ENCODE measurements at places on chromosomes 7 and 10. TPM values are rescaled to one million over a fixed set of nuclear protein-coding genes. Genes with fewer than 3 reads are reported as not detected.

Gene FAM131B
- total RNA-seq, result 28.8 TPM

Gene CLRN3
- total RNA-seq, result not detected

Gene WEE2
- 0.16 TPM for total RNA-seq

Gene RASA4B
- total RNA-seq, result 1.5 TPM

Gene PKD2L1
- total RNA-seq, result not detected

Gene CDK1
- total RNA-seq, result 168 TPM

Gene NRCAM
- 6.8 TPM for total RNA-seq

Gene NEUROD6
- total RNA-seq, result not detected

Gene TSPAN14
- total RNA-seq, result 31.8 TPM

Gene R3HCC1L
- total RNA-seq, result 15.8 TPM

Gene RHOBTB1
- 24.8 TPM for total RNA-seq

Gene PDE1C
- total RNA-seq, result 0.74 TPM

Gene ENO4
- 0.24 TPM for total RNA-seq

Gene SPDYE2B
- total RNA-seq, result not detected

Gene CAMK2B
- not detected for total RNA-seq

Gene SLC18A3
- 0.12 TPM for total RNA-seq

Gene RADIL
- 9.8 TPM for total RNA-seq

Gene OR13A1
- not detected for total RNA-seq

Gene PRKAR2B
- 53.6 TPM for total RNA-seq

Gene UTF1
- 12.2 TPM for total RNA-seq

Gene DYDC2
- total RNA-seq, result 8.1 TPM

Gene CALML3
- not detected for total RNA-seq

Gene SLC26A3
- total RNA-seq, result not detected

Data from GM23338 (cell line).